ENCODE measurements at places on chromosomes 12 and 14.

DNA sequence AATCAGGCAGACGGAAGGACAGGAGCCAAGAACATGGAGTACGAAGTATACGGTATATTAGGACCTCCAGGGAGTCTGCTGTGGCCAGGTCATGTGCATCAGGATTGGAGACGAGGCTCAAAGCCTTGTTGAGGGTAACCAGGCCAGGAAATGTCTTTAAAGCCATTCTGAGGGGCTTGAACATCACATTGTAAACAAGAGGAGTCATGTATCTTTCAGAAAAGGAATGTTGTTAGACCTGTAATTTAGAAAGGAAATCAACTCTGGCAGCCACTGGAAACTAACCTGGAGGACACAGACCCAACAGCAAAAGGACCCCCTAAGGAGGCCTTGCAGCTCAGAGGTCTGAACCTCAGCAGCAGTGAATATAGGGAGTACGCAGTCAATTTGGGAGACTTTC is 7.5 kb downstream of the MAP3K9 start:
- DNase-seq, result no peak

GRCh38 chr12:6902448-6902847 is 2.2 kb upstream of the LRRC23 start:
- DNase-seq, result no peak

- no peak for DNase-seq
Measured at GRCh38 chr12:77940567-77940966, 109.9 kb downstream of the NAV3 start.

DNA sequence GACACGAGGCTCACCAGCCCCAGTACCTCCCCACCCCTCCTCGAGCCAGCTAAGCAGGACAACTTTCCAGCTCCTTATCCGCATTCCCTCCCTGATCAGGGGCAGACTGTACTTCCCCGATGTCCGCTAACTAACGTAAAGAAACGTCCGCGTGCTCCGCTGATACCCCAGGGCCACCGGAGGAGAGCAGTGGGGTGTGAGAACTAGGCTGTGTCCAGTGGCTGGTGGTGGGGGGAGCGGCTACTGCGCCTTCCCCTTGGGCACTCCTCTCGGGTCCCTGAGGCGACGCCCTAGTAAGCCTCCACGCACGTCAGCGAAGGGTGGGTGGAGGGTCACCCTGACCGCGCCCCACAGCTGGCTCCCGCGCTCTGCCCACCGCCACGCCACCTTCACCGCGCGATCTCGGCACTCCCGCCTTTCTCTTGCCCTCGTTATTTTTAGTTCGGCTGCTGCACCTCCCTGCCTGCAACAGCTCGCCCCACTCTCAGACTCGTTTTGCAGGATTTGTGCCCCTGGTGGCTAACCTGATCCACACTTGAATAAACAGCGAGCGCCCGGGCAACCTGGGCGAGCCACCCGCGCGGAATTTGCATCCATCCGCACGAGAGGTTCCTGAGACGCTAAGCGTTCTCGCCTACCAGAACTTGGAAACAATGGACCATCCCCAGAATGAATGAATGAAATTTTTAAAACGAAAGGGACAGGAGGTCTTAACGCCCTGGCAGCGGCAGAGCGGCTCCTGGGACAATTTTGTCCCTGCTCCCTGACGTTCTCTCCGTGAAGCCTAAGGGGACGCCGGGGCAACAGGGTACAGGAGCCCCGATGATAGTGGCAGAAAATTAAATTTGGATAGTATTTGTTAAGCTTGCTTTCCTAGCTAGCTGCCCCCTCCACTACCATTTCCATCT is 6.9 kb upstream of the BMP4 start:
- no peak for DNase-seq

GRCh38 chr14:22071006-22071405 is 397.4 kb upstream of the OR4E1 start:
- DNase-seq, result no peak

DNA sequence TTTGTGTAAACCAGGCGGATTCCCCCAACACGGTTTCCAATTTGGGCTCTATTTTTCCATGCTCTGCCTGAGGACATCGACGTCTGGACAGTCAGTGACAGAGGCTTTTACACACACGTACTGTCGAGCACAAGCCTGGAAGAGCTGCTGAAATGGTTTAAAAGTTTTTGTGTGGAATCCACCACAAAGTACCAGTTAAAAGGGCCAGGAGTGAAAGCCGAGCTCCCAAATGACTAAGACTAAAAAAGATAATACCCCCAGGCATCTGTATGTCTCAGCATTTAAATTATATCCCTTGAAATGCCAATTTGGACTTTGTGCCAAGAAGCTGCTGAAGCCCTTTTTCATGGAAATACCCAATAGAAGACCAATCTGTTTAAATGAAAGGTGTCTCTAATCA is 173.2 kb downstream of the EGLN3 start:
- no peak for DNase-seq

GRCh38 chr12:54680374-54680773 is 32.2 kb upstream of the DCD start:
- DNase-seq, result no peak

GRCh38 chr14:60102389-60102788 is 10.7 kb downstream of the PCNX4 start:
- DNase-seq, result no peak

GRCh38 chr12:98893126-98893674 is 248.1 kb downstream of the APAF1 start:
- no peak for DNase-seq

GRCh38 chr14:79248126-79248525 is 963.2 kb downstream of the DIO2 start:
- no peak for DNase-seq

- DNase-seq, result no peak
Measured at GRCh38 chr14:24300326-24300980, 803 bp downstream of the NOP9 start.
